Mesenchymal stem cell (in vitro differentiated cells and primary cell): ENCODE measurements at places on chromosomes 2 and 18.

- DNase-seq = no peak
These were observed 110.9 kb downstream of the BCL2 start for GRCh38 chr18:63208676-63209075.

DNA sequence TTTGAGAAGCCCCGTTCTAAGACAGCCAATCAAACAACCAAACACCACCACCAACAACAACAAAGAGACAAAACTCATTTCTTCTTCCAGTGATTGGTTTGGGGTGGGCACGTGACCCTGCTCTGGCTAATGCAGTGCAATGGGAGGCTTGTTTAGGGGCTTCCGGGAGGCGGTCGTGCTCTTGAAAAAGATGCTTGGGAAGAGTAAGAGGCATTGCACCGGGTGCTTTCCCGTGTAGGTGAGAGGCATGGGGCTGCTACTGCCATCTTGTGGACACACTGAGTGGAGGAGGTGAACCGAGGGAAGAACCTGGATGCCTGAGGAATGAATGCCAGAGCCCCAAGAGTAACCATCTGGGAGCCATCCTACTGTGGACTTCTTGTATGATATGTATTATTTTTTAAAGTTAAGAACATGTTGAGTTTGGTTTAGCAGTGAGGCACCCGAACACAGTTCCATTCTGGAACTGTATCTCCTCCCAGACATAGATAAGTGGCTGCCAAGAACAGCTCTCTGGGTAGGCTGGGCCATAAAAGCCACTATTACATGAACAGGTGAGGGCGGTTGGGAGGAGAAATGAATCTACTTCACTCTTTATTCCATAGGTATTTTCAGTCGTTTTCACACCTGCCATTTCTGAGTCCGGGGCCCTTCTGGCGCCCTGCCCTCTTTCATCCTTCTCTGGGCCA is 19.1 kb upstream of the ARHGAP25 start:
- peak; percentile 41 for DNase-seq

GRCh38 chr2:144443837-144444817 is 75.8 kb downstream of the ZEB2 start:
- no peak for DNase-seq

GRCh38 chr18:21632393-21632792 is 20.3 kb downstream of the SNRPD1 start:
- DNase-seq = peak; percentile 9

- DNase-seq = peak; percentile 50
These were observed 231.4 kb downstream of the LRRTM1 start for GRCh38 chr2:80073134-80073561.

DNA sequence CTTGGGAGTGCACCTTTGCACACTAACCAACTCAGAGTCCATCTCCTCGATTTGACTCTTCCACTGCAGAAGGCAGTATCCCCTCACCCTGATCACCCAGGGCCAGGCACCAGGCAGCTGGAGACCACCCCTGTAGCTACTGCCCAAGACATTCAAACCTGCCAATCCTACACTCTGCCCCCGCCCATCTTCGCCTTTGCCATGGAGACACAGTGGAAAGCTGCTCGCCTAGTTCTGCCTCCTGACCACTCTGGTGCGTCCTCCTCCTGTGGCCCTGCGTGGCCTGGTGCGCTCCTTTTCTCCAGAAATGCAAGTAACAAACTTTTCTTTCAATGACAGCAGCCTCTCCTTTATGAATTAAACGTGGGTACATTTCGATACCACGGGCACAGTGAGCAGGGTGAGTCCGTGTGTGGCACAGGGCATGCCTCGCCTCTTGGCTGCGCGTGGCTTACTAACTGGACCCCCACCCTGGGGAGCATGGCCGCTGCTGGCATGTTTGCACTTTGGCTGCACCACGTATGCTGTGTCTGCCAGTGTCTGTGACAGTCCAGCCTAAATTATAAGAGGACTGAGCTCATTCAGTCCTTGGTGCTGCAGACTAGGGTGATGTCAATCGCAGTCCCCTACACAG is 47.6 kb downstream of the LONRF2 start:
- DNase-seq = no peak

DNA sequence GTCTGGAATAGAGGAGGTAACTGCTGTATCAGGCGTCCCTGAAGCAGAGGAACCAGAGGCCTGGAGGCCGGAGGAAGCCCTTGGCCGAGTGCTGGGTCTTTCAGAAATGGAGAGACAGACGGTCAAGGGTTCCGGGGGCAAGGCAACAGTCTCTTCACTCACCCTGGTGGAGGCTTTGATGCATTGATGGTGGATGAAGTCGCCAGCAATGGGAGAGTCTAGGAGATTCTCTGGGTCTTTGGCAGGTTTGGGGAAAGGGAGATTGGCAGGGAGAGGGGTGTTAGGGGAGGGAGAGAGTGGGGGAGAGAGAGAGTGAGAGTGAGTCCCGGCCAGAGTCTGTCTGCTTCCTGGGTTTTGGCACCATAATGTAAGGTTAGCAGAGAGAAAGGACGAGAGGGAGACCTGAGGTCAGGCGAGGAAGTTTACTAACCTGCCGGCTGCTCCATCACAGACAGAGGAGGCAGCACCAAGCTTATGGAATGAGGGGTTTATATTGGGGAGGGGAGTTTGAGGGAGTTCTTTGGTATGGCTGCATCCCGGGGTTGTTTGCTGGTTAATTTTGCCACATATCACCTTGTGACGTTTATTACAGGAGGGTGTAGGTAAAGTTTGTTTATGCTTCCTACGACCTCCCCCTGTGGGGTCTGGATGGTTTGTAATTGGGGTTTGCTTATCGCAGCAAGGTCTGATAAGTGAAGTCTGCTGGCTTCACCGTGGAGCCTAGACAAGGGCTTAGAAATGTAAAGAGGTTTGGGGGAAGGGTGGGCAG is 19.6 kb downstream of the COMMD1 start:
- no peak for DNase-seq

DNA sequence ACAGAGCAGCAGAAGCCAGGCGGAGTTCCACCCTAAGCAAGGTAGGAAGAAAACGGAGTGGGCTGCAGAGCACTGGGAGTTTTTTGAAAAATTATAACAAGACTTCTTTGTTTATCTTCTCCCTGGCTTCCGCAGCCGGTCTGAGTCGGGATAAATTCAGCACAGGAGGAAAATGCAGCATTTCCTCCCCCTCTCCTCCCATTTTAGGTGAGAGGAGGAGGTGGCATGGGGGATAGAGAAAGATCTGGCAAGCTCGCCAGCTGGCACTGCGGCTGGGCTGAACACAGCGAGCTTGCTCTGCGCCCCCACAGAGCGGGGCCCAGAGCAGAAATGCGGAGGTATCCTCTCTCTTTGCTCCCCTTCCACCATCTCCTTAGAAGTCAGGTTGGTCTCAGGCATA is 17.7 kb upstream of the CHRNA1 start:
- no peak for DNase-seq
